ENCODE measurements at places on chromosomes 11 and 22.

- DNase-seq, result no peak
Observed at GRCh38 chr11:111046291-111046690, 199.2 kb upstream of the POU2AF2 start.

DNA sequence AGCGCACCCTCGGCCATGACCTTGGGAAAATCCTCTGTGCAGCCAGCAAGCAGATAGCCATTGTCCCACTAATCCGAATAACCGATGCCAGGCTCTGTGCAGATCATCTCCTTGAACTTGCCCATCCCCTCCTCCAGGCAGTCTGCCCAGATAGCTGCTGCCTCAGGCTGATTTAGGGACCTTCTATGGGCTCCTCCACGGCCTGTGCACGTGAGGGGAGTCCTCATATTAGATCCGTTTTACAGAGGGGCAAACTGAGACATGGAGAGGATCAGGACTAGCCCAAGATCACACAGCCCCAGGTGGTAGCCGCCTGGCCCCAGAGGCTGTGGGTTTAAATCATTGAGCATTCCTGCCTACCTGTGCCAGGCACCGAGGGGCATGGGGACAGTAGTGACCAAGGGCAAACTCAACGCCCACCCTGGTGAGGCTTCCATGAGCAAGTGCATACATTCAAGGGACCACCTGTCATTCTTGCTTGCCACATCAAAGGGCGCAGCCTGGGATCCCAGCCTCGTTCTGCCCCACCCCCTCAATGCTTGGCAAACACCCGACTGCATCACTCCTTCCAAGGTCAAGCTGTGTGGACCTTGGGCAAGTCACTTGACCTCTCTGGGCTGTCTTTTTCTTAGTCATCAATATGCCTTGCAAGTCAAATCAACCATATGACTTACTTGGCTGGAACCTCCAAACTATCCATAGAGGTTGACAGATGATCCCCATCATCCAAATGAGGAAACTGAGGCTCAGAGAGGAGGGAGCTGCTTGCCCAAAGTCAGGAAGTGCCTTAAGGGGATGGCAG lies 131.6 kb downstream of the MN1 start:
- DNase-seq, result no peak

DNA sequence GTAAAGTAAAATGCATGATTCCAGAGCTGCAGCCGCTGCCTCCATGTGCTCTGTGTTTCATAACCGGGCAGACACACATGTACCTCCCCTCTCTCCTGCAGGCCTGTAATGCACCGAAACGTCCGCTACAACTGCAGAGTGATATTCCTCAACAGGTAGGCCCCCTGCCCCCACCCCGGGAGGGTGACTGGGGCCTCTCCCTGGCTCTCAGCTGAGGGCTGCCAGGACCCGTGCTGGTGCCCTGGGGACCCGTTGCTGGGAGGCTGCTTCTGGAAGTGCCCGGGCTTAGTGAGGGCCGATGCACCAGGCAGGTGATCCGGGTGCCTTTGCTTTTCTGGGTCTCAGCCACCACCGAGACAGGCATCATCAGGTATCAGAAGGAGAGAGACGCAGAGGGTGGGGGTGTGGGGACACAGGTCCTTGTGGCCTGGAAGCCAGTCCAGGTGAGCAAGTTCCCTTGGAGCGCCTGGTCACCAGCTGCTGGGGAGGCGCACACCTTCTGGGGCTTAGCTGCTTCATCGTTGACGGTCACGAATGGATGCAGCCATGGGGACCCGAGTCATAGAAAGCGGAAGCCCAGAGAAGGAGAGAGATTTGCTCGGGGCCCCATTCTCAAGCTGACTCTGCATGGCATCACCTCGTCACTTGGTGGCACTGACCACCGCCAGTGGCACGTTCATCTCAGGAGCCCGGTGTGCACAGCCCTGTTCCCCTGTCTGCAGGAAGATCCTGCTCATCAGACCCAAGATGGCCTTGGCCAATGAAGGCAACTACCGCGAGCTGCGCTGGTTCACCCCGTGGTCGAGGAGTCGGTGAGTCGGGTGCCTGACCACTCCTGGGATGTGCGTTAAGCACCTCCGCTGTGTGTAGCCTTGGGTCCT lies 10.6 kb downstream of the NADSYN1 start:
- no peak for DNase-seq

DNA sequence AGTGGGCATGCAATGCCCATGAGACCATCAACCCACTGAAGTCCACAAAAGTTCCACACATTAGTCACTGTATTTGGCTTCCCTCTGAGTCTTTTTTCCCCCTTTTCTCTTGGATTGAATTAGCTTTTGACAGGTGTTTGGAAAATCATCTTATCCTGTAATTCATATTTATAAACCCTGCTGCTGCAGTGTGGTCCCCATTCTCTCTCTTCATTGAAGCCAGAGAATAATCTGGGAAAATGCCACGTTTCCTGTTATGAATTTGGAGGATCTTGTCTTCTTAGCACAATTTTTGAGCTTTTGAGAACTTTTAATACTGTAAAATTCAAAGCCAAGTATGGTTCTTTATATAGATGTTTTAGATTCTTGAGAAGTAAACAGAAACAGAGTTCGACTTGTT lies 84.8 kb downstream of the UVRAG start:
- no peak for DNase-seq

GRCh38 chr22:45869340-45869847 lies 107.6 kb downstream of the WNT7B start:
- no peak for DNase-seq

GRCh38 chr11:11262171-11262920 lies 90.7 kb downstream of the CSNK2A3 start:
- DNase-seq, result no peak

DNA sequence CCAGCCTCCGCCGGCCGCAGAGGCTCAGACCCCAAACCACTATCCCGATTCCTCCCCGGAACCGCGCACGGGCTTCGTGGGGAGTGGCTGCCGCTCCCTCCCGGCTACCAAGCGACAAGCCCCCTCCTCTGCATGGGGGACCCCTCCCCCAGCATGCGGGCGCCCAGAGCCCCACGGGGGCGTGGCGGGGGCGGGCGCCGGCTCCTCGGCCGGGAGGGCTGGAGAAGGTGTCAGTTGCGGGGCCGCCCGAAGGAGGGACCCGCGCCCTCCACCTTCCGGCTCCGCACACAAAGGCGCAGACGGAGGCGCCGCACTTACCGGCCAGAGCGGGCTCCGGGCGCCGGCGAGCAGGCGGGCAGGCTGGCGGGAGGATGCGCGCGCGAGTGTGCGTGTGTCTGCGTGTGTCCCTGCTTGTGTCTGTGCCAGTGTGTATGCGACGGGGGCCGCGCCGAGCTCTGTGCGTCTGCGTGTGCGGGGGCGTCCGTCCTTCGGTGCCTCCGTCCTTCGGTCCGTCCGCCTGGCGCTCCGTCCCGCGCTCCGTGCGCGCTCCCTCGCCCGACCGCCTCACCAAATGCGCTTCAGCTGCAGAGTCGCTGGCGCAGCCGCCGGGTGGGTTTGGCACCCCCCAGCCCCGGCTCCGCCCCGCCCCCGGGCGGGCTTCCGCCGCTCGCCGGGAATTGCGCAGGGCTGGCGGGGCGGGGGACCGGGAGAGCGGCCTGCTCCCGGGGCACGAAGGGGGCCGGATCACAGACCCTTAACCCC lies at the start of gene PTPN5:
Gene PTPN5 (minus strand): TSS at position 592 of the 762 bp plus-strand sequence. CDS start 19,840 bp downstream, outside the sequence.
- DNase-seq, result no peak

GRCh38 chr22:36454916-36455570 lies 26.4 kb downstream of the TXN2 start:
- DNase-seq, result no peak

GRCh38 chr22:50739894-50740293 lies 1.9 kb downstream of the ACR start:
- no peak for DNase-seq

- no peak for DNase-seq
Observed at GRCh38 chr22:50150161-50151129, 20.1 kb upstream of the PANX2 start.

- no peak for DNase-seq
Observed at GRCh38 chr11:45678976-45679375, 13.6 kb upstream of the CHST1 start.

DNA sequence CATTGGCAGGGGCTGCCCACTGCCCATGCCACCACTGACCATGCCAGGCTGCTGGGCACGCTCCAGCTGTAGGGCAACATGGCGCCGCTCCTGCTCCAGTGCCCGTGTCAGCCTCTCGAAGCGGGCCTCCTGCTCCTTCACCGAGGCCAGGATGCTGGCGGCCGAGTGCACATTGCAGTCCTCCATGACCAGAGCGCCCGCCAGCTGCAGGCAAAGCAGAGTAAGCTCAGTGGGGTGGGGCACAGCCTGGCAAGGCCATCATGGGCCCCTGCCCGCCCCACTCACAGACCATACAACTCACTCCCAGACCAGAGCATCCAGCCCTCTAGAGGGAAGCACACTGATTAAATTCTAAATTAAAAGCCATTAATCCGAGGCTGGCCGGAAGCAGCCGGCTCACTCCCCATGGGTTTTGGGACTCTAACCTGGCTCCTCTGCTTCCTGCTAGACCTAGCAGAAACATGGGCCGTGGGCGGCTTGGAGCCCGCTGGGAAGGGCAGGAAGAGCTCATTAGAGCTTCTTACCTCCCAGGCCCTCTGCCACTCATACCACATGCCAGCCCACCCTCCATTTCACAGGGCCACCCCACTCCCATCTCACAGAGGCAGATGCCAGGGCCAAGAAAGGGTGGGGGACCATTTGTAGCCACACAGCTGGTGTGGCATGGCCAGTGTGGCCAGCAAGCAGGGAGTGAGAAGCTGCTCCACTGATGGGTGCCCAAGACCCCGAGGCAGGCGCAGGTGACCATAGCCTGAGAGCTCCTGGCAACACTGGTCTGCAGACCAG lies 25.8 kb downstream of the ARVCF start:
- DNase-seq, result no peak

- DNase-seq, result no peak
Observed at GRCh38 chr11:19018901-19019300, 41.6 kb downstream of the MRGPRX2 start.

DNA sequence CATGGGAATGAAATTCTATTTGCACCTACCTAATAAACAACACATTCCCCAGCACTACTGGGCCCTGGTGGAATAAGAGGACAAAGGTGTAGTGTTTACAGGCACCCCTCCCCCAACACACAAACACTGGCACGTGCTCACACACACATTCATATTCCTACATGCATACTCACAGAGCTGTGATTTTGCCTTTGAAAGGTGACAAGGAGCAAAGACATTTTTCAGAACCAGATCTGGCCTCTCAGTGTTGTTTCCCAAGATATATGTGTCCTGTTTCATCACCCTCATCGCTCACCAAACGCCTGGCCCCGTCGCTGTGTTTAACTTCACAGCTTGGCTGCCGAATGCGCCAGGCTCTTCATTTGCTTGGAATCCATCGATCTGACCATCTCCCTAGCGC lies 292.6 kb downstream of the NTM start:
- DNase-seq, result no peak

- DNase-seq, result no peak
Observed at GRCh38 chr11:131626788-131627187, 256.4 kb downstream of the NTM start.

GRCh38 chr22:24796860-24797259 lies 9.2 kb upstream of the SGSM1 start:
- DNase-seq, result no peak

DNA sequence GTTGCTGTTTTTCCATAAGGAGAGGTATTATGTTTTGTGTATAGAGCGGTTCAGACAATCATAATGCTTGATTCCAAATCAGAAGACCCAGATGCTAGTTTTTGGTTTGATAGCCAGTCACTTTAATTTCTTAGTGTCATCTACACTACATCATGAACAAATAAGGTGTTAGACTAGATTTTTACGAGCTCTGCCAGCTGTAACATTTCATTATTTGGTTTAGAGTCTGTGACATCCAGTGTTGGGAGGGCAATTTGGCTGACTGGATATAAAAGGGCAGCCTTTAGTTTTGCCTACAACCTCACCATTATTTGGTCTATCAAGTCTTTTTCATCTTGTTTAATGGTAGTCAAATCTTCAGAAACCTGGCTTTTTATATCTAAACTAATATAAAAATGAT lies 30.2 kb upstream of the FBXO3 start:
- DNase-seq, result no peak

DNA sequence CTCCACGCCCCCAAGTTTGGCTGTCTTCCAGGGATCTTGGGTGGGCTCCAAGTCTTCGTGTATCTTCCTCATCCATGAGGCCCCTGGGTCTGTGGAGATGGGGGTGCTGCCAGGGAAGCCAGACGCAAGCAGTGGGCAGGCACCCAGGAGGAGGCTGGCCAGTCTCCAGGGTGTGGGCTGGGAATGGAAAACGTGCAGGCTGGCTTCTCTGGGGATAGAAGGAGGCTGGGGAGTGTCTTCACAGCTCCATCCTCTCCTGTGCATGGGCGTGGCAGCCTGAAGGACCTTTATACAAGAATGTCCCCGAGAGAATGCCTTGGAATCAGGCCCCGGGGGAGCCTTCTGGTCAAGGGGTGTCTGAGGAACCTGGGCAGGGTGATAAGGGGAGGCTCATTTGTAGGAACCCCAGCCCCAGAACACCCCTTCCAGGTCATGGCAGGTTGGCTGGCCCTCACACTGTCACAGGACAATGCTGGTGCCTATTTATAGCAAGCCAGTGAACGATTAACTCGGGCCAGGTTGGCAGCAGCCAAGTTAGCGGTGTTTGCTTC lies 14.0 kb downstream of the SGSM1 start:
- DNase-seq, result no peak

GRCh38 chr11:9562716-9563115 lies 10.8 kb upstream of the WEE1 start:
- no peak for DNase-seq

GRCh38 chr22:47534804-47535410 lies 772.5 kb downstream of the TBC1D22A start:
- DNase-seq, result no peak

DNA sequence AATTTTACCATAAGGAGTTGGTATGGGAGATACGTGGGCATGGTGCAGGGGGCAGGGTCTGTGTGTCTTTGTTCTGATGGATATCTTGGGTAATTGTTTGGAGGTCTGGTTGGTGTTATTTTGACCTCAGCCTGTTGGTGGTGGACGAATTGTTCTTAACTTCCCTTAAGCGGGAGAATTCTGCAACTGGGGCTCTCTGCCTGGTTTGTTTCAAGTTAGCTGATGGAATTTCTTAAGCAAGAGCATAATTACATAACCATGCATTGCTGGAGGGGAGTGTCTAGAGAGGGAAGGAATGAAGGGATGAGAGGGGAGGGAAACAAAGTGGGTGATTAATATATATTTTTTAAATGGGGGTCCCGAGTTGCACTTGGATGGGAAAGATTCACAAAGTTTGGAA lies 908.5 kb upstream of the RAG2 start:
- no peak for DNase-seq

DNA sequence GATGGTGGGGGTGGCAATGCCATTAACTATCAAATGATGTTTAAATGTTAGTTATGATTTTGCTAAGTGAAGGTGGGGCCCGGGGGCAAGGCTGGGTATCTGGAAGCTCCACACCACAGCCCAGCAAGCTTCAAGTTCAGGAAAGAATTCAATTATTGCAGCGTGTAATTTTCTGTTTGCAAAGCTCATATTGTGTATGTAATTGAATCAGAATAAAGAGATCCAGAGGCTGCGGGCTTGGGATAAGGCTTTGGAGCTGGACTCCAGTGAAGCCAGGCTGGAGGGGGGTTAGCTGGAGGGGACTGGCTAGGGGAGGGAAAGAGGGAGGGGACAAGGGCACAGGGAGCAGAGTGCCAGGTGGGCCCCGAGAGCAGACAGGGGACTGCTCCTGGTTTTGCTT lies 557.1 kb upstream of the CADM1 start:
- no peak for DNase-seq

Data from epithelial cell of prostate (primary cell).